Fibroblast of upper back skin (primary cell): ENCODE measurements at places on chromosomes 12 and 14.

DNA sequence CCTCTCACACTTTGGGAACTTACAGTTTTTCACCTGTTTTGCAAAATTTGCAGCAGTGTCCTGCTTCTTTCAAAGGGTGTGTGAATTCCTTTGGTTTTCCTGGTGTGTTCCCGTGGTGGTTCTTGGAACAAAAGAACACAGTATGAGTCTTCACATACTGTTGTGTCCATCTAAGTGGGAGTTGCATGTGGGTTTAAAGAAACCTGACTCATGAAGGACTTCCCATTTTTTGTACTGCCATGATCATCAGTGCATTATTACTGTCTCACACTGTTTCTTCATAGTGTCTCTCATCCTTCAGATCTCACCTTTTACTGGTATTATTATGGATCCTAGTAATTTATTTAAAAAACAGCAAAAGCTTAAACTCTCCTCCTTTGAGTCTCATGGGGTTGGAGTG lies 3.8 kb upstream of the GZMH start:
- DNase-seq: no peak

DNA sequence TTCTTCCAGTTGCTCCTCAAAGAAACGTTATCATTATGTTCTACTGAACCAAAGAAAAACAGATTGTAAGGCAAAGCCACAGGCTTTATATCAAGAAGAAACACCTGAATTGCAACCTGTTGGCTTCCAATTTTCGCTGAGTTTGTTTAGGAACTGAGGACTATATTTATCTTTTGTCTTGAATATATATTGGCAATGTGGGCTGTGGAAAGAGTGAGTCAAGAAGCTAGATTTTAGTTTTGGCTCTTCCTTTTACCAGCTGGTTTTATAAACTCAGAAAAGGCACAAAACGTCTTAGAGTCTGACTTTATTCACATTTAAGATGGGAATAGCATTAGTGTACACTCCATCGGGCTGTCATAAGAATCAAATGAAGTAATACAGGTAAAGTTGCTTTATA lies 10.4 kb upstream of the PTHLH start:
- no peak for DNase-seq

DNA sequence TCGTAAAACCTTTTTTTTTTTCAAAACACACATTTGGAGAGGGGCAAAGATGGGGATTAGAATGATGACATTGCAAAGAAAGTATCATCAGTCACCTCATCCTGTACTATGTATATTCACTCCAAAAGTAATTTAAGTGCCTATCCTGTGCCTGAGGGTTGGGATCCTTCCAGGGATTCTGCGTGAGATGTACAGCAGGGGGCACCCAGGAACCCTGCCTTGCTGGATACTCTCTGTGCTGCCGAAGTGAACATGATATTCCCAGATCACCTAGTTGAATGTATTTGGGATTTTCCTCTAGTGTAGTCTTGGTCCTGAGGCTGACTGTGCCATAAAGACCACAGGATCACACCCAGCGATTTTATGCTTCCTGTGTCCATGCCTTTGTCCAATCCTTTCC lies 372.7 kb downstream of the IPO8 start:
- no peak for DNase-seq

GRCh38 chr14:91861091-91861490 lies 6.2 kb downstream of the TC2N start:
- no peak for DNase-seq

- peak; percentile 50 for DNase-seq
Observed at GRCh38 chr14:55711175-55711811, 131.3 kb downstream of the KTN1 start.

DNA sequence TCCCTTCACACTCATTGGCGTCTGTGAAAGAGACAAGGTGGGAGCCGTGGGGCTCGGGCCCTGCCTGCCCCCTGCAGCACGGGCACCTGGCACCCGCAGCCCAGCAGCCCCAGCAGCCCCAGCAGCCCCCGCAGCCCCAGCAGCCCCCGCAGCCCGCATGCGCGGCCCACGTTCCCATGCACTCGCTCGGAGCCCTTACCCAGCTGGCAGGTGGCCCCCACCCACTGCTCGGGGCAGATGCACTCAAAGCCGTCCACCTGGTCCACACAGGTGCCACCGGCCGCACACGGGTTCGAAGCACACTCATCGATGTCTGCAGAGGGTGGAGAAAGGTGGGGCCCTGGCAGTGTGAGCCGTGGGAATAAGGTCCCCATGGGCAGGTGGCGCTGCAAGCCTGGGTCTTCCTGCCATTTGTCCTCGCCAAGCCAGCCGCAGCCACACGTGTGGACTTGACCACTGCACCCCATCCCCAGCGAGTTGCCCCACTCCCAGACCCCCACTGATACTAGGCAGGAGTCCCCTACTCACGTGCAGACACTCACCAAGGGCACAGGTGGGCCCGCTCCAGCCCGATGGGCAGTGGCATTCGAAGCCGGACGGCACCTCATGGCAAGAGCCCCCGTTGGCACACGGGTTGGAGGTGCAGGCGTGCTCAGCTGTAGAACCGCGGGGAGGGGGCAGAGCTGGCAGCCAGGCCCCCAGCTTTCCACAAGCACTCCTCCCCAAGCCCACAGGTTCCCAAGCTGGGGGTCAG lies 17.3 kb downstream of the JAG2 start:
- DNase-seq: no peak

DNA sequence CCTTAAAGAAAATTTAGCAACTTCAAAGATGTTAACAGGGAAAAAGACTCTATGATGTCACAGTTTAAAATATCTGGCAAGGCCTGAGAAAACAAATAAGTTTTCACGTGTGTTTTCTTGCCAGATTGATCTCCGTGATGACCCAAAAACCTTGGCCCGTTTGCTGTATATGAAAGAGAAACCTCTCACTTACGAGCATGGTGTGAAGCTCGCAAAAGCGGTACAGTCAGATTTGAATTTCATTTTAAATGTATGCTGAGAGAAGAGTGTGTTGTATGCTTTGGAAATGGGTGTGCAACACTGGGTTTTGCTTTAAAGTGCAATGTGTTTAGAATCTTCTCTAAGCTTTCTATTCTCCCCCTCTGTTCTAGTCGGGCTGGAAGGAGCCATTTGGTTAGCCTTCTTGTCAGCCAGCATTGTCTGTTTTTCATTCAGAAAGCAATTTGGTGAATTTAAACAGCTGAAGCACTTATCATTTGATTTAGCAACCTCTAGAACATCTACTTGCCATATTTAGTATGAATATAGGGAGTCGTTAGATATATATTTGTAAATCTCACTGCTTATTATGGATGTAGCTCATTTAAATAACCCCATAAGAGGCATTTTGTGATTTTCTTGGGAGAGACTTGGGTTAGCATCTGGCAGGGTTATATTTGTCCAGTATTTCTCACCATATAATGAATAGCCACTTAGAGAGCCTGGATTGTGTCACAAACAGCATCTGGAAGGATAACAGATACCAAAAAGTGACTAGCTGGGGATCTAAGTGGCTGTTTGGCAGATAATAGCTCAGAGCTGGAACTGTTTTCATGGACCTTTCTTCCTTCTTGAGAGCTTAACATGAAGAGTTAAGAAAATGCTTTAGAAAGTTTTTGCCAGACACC lies 35.5 kb downstream of the GPHB5 start:
- no peak for DNase-seq

GRCh38 chr12:69355363-69356028 lies 4.0 kb upstream of the YEATS4 start:
- no peak for DNase-seq

DNA sequence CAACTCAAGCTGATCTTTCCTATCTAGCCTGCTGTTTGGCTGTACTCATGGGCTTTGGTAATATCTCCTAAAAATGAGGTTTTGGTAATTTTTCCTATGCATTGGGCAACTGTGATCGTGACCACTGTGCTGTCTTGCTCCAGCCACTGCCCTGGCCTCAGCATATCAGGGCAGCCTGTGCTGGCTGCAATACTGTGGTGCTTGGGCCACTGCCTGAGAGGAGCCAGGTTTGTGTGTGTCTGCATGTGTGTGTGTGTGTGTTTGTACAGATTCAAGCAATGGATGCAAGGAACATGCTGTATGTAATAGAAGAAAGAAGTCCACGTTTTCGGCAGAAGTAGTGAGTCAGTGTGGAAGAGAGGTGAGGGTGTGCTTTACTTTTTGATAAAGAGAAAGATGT lies 13.0 kb downstream of the ERG28 start:
- no peak for DNase-seq

DNA sequence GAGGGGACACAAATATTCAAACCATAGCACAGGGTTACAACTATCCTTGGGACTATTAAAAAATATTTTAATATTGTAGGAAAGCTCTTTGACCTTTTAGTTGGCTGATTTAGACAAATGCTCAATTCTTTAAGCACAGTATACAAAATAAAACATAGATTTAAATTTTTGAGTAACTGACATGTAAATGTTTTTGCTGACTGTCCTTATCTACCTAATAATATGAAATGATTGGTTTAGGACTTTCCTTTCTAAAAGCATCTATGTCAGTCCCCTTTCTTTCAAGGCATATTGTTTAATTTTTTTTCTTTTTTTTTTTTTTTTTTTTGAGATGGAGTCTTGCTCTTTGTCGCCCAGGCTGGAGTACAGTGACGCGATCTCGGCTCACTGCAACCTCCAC lies 16.5 kb upstream of the OR6J1 start:
- no peak for DNase-seq

- DNase-seq: no peak
Observed at GRCh38 chr12:109596418-109597244, 23.0 kb downstream of the MVK start.

GRCh38 chr12:79818856-79819255 lies 116.0 kb downstream of the PPP1R12A start:
- no peak for DNase-seq

GRCh38 chr12:6699259-6699988 lies 1.2 kb downstream of the PIANP start:
- no peak for DNase-seq

DNA sequence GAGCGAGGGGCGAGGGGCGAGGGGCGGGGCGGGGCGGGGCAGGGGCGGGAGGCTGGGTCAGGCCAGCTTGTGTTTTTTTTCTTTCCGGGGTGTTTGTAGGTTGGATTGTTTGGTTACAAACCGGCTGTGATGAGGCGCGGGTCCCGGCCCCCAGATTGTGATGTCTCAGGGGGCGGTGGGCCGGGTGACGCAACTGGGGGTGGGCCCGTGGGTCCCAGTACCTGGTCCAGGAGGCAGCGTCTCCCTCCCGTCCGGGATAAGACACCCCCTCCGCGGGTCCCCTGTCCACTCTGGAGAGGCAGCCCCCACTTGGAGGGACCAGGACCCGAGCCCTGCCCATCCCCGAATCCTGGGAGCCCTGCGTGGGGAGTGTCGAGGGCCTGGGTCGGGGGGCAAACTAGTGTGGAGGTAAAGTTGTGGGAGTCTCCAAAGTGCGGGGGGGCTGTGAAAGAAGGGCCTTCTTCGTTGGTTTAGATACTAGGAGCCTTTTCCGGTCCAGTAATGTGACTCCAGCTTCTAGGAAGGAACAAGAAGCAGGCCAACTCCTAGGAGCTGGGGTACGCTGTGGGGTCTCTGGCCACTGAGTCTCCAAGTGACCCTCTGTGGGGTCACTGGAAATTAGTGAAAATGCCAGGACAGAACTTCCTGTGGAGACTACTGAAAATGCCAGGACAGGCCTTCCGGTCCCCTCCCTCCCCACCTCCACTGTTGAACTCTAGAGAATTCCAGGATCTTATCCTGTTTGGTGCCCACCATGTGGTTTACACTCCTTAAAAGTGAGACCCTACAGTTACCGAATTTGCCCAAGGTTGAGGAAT lies 579 bp upstream of the CLMN start:
- no peak for DNase-seq

DNA sequence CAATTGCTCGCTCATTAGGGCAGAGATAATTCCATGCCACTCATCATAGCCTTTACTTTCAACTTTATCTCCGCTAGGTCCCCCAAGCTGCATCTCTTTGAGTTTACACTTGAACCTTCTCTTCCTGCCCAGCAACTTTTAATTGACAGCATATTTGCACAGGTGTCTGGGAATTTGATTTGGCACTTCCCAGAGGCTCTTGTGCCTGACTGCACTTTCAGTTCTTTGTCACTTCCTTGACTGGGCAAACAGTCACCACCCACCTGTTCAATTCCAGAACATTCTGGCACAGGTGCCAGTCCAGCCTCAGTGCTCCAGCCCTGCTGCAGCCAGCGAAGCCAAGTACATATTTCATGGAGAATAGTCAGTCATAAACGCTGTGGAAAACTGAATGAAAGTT lies 110.1 kb upstream of the LRIG3 start:
- DNase-seq: no peak

- DNase-seq: no peak
Observed at GRCh38 chr14:28875934-28876571, 109.5 kb downstream of the FOXG1 start.

DNA sequence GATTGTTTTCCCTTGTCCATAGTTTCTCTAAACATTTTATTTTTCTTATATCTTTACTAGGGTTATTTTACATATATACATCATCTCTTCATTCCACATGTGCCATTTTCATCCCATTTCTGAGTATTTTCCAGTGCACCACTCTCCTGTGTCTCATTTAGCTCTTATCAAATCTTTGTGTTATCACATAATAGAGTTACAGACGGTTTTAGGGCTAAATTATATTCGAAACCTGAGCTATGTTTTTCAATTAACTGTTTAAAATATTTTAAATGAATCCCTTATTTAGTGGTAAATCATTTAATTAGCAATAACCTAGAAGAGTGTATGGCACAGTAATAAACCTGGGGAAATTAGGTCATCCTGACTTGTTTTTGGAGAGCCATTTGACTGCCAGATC lies 160.4 kb upstream of the DCN start:
- DNase-seq: no peak

DNA sequence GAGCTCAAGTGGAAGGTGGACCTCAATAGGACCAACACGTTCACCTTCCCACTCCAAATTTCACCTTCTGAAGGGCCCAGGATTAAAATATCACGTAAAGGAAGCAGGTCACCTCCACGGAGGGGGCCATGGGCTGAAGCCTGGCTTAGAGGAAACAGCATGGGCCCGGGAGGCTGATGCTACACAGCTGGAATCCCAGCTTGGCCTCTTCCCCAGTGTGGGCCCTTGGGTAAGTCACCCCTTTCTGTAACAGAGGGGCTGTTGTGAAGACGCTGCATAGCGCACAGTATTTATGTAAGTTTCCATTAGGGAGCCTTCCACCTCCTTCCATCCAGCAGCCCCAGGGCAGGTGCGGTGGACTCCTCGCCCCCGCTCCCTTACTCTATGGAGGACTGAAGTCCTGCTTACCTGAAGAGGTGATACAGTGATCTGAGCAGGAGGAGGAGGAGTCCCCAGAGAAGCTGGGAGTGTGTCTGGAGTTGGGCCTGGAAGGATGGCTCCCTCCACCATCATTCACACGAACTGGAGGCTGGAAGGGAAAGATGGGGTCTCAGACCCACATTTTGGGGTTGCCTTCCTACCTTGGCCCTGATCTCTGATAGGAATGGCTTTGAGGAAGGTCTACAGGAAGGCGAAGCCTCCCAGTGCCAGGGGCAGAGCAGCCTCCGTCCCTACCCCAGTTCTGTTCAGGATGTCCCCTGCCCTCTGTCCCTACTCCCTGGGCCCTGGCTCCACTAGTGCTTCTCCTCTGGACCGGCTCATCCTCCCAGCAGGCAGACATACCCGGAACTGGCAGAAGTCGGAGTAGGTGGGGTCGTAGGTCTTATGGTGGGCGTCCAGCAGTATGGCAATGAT lies 37.2 kb upstream of the HDAC7 start:
- DNase-seq: no peak
